Urinary bladder (tissue), 4 donors: ENCODE measurements at places on chromosomes 1 and 21. TPM values are rescaled to one million over a fixed set of nuclear protein-coding genes. Genes with fewer than 3 reads are reported as not detected.

Gene CD53
- 48.9 TPM for polyA plus RNA-seq

Gene KCNA2
- 0.32 TPM for polyA plus RNA-seq

Gene GIPC2
- polyA plus RNA-seq: 2.5 TPM

GRCh38 chr1:180197231-180197630 lies 32.8 kb upstream of the LHX4 start:
- no peak for DNase-seq

DNA sequence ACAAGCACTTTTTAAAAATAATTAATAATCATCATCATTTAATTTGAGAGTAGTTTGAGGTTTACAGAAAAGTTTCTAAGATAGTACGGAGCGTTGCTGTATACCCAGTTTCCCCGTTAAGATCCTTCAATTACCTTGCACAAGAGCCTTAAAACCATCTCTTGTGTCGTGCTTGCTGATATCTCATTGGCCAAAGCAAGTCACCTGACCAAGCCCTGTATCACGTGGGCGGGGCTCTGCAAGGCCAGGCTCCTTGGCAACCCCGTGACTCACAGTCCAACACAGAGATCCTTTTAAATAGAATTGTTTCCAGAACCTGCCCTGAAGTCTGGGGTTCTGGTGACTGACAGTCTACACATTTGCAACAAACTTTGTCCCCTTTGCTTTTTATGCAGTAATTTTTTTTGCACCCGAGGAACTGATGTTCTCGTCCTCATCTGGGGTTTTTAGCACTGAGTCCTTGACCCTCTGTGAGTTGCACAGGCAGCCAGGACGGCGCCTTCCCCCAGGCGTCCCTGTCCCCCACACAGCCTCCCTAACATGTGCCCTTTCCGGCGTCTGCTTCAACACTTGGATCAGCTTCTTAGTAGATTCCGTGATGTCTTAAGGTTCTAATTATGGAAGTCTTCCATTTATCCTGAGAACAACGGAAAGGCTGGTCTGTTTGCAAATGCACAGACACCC lies 183.3 kb upstream of the TMEM51 start:
- DNase-seq: no peak
